Activated CD4-positive, alpha-beta T cell treated with anti-CD3 and anti-CD28 coated beads, Interleukin-2, amount 50 U/mL, for 48 hours (primary cell): ENCODE measurements at places on chromosomes 5 and 9.

GRCh38 chr5:163163858-163164257 lies 273.5 kb upstream of the CCNG1 start:
- DNase-seq: no peak

DNA sequence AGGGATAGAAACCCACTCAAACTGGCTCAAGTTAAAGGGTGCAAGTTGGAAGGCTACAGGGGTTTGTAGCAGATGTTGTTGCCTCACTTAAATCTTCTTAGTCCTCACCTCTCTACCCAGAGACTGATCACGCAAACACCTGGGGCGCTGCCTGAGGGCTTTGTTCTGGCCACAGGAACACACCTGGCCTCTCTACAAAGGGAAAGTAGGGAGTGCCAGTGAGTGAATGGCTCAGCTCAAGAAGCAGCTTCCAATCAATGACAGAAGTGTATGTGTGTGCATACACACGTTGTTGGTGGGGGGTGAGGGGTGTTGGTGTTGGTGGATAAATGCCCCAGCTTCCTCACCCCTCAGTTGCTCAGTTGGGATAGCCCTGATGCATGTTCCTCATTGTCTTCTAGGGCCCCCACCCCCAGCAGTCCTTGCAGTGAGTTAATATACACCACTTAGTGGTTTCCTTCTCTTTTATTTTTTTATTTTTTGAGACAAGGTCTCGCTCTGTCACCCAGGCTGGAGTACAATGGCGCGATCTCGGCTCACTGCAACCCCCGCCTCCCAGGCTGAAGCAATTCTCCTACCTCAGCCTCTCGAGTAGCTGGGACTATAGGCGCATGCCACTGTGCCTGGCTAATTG lies 30.6 kb upstream of the CTNNA1 start:
- no peak for DNase-seq

DNA sequence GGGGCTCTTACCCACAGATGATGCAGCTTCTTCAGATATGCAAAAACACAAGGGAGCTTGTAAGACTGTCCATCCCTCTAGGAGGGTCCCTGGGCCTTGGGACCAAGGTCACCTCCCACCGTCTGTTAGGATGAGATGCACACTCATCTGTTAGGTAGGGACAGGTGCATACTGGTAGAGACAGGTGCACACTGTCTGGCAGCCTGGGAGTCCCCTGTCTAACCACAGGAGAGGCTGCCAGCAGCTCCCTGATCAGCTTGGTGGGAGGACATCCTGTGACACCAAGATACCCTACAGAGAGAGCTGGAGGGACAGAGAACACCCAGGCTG lies 13.2 kb downstream of the TSPAN17 start:
- no peak for DNase-seq

DNA sequence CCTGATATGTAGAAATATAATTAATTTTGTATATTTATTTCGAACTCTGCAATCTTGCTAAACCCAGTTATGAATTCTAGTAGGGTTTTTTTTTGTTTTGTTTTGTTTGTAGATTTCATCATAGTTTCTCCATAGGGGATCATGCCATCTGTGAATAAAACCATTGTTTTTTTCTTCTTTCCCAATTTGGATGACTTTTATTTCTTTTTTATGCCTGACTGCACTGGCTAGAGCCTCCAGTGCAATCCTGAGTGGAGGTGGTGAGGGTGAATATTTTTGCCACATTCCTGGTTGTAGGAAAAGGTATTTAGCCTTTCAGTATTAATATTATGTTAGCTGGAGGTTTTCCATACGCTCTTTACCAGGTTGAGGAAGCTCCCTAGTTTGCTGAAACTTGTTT lies 70.0 kb upstream of the GFPT2 start:
- DNase-seq: no peak

DNA sequence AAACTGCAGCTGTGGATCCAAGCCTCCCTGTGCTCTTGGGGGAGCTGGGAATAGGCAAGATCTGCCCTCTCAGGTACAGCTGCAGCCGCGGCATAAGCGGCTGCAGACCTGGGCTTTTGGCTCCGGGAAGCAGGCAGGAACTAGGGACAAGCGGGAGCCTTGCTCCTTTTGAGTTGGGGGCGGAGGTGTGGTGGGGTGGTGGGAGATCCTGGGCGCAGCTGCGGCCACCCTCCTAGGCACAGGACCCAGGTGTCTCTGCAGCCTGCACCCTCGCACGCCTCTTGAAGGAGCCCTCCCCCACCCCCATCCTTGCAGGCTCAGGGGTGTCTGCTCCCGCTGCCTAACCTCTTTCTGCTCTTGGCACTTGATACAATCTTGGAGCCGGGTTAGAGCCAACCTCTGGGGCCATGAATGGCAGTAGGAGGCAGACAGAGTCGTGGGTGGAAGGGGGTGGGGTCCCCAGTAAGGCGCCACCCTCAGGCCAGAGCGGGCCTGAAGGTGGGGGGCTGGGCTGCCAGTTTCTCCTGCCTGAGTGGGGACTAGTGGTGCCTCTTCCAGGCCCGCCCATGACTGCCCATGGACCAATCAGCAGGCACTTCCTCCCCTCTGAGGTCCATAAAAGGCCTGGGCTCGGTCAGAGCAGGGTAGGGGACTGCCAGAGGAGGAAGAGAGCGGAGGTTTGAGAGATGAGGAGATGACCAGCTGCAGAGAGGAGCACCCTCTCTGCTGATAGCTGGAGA lies 267.6 kb upstream of the TNC start:
- no peak for DNase-seq

- DNase-seq: no peak
Measured at GRCh38 chr9:1521547-1521946, 471.4 kb downstream of the DMRT2 start.

DNA sequence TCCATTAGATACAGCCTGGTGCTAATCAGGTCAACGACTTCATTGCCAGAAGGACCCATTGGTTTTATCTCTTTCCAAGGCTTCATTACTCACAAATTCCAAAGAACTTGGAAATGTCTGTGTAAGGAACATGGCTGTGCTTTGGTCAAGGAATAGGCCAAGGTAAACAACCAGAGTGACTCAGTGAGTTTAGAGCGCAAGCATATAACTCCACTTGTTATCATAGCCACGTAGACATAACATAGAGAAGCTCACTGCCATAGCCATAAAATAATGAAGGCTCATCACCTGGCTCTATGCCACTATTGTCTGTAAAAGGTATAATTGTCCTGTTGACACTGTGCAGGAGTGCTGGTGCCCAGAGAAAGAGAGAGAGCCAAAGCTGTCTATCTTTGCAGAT lies 139.3 kb upstream of the PLCXD3 start:
- no peak for DNase-seq

GRCh38 chr9:81538890-81539289 lies 150.5 kb downstream of the TLE1 start:
- DNase-seq: no peak

DNA sequence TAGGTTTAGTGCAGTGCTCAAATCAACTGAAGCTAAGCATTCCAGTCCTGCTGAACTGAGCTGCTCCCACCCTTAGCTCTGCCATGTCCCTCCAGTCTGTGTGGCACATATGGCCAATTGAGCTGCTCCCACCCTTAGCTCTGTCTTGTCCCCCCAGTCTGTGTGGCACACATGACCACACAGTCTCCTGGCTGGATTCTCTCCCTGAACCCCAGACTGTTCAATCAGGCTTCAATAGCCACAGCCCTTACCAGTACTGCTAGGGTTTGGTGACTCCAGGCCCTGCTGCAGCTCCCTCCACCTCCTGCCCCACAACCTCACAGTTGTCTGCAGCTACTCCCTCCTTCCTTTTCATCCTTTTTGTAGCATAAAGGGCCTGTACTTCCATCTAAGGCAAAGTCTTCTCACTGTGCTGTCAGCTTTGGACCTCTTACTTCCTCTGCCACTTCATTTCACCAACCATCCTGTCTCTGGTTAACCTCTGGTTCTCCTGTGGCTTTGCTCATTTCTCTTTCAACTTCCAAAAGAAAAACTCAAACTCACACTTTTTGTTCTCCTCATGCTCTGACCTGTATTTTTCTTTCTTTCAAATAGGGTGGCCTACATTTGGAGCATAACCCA lies 50.8 kb downstream of the ADAMTS12 start:
- DNase-seq: no peak

DNA sequence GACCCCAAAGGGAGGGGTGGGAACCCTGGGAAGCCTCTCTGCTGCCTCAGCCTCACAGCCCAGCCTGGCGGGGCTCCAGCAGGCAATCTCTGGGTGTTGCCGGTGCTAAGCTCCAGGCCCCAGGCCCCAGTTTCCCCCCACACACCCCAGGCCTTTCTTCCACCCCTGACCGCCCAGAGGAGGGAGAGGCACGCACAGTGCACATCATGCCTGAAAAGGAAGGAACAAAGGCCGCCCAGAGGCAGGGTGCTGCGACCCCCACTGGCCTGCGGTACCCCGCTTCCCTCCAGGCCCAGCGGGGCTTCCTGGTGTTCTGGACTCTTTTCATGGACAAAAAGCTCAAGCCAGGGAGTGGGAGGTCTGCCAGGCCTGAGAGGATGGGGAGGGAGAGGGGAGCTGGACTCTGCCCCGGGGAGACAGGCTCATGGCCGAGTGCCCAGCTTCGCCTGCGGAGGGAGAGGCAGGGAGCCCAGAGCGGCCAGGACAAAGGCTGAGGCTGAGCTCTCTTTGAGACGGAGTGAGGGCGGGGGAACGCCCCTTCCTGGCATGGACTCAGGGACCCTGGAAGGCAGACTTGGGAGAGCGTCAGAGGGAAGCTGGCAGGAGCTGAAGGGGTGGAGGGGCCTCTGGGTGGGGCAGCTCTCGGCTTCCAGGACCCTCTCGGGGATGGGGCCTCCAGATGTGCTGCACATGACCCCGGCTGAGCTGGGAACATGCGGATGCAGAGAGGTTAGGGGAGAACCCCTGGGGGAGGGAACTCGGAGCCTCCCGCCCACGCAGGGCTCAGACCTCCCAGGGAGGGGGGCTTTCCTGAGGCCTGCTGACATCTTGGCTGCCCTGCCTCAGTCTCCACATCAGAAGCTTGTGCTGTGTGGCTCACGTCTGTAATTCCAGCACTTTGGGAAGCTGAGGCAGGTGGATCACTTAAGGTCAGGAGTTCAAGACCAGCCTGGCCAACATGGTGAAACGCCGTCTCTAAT lies 1.8 kb upstream of the ENTPD2 start:
- DNase-seq: no peak

GRCh38 chr9:34592895-34593601 lies 3.5 kb upstream of the CNTFR start:
- no peak for DNase-seq

GRCh38 chr5:89034588-89034987 lies 151.6 kb upstream of the MEF2C start:
- DNase-seq: no peak

DNA sequence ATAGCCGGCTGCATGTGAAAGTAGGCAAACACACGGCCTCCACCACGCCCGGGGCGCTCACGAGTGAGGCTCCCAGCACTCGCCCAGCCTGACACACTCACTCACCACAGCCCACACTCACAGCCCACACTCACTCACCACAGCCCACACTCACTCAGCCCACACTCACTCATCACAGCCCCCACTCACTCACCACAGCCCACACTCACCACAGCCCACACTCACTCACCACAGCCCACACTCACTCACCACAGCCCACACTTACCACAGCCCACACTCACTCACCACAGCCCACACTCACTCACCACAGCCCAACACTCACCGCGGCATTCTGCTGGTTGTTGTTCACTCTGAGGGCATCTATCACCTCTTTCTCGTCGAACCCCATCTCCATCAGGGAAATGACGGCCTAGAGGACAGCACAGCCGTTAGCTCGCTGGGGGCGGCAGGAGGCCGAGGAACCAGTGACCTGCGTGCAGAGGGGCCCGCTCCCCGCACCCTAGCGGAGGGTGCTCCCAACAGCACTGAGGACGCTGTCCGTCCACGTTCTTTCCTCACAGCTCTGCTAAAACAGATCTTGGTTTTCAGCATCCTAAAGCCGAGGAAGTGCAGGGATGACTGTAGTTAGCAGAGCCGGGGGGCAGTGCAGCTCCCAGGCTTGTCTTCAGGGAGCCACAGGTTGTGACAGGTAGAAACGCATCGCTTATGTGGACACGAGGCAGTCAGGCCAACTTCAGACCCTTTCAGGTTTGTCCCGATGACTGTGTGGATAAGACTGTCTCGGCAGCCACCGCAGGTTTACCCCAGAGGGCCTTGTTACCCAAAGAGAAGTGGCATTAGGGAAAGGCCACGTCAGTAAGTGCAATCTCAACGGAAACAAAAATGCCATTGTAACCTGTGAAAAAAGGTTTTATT lies 21.6 kb downstream of the UBAC1 start:
- DNase-seq: peak; percentile 77

GRCh38 chr9:111599955-111600343 lies 502 bp upstream of the PTGR1 start:
- DNase-seq: no peak

DNA sequence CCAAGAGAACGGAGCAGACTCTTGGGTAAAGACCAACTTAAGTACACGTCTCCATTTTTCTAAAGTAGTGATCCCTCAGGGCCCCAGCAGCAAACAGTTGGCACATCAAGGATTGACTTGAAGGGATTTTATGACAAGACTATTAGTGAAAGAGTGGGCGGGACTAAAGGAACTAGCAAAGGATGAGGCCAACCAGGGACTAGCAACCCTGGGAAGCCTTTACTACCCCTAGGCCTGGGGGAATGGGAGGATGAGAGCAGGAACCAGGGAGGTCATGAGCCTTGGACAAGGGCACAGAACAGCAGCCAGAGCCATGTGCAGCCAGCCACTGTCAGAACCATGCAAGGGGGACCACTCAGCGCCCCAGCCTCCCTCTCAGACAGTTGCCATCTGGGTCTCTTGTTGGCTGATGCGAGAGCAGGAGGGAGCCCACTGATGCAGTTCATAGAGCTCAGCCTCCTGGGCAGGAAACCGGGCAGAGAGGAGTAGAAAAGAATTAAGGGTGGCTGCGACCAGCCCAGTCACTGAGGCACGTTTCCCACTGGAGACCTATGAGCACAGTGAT lies 28.1 kb downstream of the TGFBI start:
- DNase-seq: no peak

DNA sequence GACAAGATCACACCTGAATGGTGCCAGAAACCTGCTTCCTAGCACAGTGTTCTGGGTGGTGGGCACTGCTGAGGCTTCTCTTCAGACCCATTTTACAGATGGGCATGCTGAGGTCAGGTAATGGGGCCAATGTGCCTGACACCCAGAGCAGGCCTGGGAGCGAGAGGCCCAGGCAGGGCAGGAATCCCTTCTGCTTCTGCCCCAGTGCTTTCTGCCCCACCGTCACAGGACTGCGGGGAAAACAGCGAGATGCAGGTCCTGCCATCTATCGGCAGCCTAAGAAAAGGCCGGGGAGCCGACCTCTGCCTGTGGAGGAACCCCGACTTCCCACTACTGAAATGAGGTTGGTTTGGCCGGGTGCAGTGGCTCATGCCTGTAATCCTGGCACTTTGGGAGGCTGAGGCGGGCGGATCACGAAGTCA lies 22.8 kb upstream of the RNU6ATAC start:
- no peak for DNase-seq

DNA sequence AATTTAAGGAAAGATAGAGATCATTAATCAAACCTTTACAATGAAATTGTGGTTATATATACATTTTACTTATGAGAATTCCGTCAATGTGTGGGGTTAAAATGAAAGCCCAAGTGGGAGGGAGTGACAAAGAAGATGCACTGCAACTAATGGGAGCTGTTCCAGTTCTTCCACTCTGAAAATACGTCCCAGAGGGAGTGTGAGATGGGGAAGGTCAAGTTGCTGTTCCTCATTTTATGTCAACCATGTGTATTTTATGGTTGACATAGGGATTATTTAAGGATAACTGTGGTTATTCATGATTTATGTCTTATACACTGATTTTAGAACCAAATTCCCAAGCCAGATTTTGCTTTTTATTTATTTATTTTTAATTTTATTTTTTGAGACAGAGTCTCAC lies 14.2 kb upstream of the RGS3 start:
- no peak for DNase-seq

- DNase-seq: no peak
Measured at GRCh38 chr5:84191281-84191680, 193.4 kb downstream of the EDIL3 start.

GRCh38 chr5:33338336-33339110 lies 102.2 kb upstream of the TARS1 start:
- DNase-seq: no peak
